Cardiac muscle cell (in vitro differentiated cells and primary cell): ENCODE measurements at places on chromosomes 1 and 21.

GRCh38 chr21:41954654-41955499, 1.1 kb upstream of the C2CD2 start:
- H3K27ac ChIP-seq: no peak overlapping the region
- peaks cover 16% of the 10 kb centered on the region for H3K4me1 ChIP-seq
- no peak for DNase-seq
- peaks cover 7% of the 10 kb centered on the region for H3K27me3 ChIP-seq

DNA sequence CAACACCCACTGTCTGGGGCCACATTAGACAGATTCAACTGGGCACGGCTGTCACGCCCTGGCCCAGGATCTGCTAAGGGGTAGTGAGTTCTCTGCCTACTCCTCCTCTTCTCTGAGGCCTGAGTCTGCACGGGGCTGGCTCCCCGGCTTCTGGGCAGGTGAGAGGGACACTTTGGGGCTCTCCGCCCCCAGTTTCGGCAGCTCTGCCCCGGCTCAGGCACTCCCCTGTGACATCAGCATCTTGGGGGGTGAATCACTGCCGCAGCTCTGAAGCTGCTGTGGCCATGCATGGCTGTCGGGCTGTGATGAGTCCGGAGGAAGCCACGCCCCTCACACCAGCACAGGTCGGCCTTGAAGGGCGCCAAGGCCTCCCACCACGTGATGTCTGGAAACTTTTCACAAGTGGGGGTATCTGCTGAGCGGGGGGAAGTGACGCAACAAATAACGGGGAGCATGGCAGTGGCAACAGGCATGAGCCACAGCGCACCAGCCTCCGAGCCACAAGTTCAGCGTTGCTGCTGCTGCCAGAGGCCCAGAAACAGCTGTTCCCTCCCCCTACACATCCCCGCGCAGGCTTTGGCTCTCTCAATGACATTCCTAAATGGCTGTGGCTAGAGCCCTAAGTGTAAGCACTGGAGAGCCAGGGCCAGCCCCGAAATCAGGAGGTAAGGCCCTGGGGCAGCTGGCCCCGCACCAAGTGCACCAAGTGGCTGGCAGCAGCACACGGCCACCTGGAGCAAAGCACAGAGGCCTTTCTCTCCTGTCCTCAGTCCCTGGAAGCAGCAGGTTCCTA, 26.3 kb downstream of the ZBTB17 start:
- H3K36me3 ChIP-seq: peaks cover under 1% of the 10 kb centered on the region
- H3K4me3 ChIP-seq: no peak overlapping the region
- H3K4me1 ChIP-seq: peaks cover 56% of the 10 kb centered on the region
- DNase-seq: peak; percentile 56
- peak overlapping the region; percentile 70 for H3K27ac ChIP-seq
- H3K27me3 ChIP-seq: no peaks in the 10 kb centered on the region

- no peak overlapping the region for H3K4me3 ChIP-seq
- no peaks in the 10 kb centered on the region for H3K4me1 ChIP-seq
- H3K27me3 ChIP-seq: no peaks in the 10 kb centered on the region
- H3K36me3 ChIP-seq: peaks cover 4% of the 10 kb centered on the region
Observed at GRCh38 chr21:26055841-26056264, 114.7 kb downstream of the APP start.

GRCh38 chr1:5686925-5687706, 305.1 kb downstream of the NPHP4 start:
- H3K4me1 ChIP-seq: no peaks in the 10 kb centered on the region
- DNase-seq: no peak
- no peak overlapping the region for H3K4me3 ChIP-seq
- H3K27me3 ChIP-seq: no peaks in the 10 kb centered on the region
- H3K36me3 ChIP-seq: no peaks in the 10 kb centered on the region

GRCh38 chr21:41220208-41220733, 52.3 kb downstream of the BACE2 start:
- no peaks in the 10 kb centered on the region for H3K4me1 ChIP-seq
- H3K27ac ChIP-seq: no peak overlapping the region
- no peaks in the 10 kb centered on the region for H3K36me3 ChIP-seq
- H3K4me3 ChIP-seq: no peak overlapping the region
- DNase-seq: no peak

DNA sequence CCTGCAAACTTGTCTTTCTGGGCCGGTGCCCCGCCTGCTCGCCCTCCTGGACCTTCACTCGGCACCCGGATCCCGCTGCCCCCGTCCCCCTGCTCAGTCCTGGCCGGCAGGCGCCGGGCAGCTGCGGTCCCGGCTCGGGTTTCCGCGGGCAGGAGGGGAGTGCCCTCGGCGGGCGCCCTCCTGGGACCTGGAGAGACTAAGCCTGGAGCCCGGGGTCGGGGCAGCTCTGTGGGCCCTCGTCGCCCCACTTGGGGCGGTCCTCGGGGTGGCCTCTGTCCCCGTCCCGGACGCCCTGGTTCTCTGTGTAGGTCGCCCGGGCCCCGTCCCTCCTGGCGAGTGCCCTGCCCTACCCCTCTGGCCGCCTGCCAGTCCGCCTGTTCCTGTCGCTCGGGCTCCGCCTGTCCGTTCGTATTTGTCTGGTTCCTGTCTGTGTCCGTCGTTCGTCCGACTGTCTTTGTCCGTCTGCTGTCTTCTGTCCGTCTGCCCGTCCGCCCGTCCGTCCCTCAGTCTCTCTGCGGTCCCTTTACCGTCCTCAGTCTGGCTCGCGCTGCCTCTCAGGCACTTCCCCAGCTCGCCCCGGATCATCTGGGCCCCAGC, 490 bp downstream of the SERINC2 start:
- no peak overlapping the region for H3K27ac ChIP-seq
- peak; percentile 56 for DNase-seq
- H3K36me3 ChIP-seq: no peaks in the 10 kb centered on the region
- H3K4me3 ChIP-seq: peak overlapping the region; percentile 94

DNA sequence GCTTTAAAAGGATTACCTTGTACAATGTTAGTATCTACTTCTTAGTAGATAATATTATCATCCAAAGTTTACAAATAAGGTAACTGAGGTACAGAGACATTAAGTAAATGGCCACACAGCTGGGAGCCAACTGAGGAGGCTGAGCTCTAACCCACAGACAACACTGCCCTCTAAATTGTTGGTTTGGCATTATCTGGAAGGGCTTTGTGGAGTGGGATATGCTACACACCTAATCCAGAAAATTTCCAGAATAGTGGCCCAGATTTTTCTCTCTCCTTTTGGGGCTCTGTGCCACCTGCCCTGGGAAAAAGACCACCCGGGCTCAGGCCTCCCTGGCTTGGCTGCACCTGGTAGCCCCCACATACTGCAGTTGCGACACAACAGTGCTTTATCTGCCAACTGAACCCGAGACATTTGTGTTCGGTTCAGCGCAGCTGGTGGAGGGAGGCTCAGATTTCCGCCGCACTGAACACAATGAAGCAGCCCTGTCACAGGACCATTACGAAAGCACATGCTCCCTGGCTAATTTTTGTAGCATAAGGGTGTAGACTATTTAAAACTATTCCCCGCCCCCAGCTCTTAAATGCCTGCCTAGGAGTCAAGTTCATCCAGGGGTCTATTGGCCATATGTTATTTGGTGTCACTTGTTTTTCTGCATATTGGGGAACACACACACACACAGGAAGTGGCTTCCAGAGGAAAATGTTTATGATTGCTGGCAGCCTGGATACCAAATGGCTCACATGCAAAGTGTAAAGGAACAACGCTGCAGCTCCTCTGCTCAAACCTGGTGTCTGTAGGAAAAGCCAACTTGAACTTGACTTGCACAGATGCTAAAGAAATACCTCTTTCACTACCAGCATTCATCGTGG, 92.3 kb upstream of the ESRRG start:
- no peaks in the 10 kb centered on the region for H3K36me3 ChIP-seq
- no peaks in the 10 kb centered on the region for H3K27me3 ChIP-seq
- DNase-seq: peak; percentile 41

DNA sequence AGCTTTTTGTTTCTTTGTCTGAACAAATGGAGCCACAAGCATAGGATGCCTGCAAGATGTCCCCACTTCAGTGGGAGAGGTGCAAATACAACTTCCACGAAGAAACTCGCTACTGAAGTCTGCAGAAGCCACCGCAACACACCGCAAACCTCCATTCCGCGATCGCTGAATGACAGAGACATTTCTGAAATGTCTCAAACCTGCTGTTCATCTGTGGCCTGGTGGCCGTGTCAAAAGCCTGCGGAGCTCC, 1.0 kb downstream of the TP53BP2 start:
- H3K4me1 ChIP-seq: peaks cover 36% of the 10 kb centered on the region
- DNase-seq: peak; percentile 16
- peak overlapping the region; percentile 98 for H3K27ac ChIP-seq
- no peaks in the 10 kb centered on the region for H3K27me3 ChIP-seq

- H3K27ac ChIP-seq: no peak overlapping the region
- H3K36me3 ChIP-seq: no peaks in the 10 kb centered on the region
- H3K4me3 ChIP-seq: no peak overlapping the region
Observed at GRCh38 chr21:42642219-42642745, 11.1 kb upstream of the PDE9A start.

GRCh38 chr1:63784083-63784482, 10.3 kb downstream of the ROR1 start:
- peak overlapping the region; percentile 10 for H3K27ac ChIP-seq
- DNase-seq: no peak
- no peak overlapping the region for H3K4me3 ChIP-seq

DNA sequence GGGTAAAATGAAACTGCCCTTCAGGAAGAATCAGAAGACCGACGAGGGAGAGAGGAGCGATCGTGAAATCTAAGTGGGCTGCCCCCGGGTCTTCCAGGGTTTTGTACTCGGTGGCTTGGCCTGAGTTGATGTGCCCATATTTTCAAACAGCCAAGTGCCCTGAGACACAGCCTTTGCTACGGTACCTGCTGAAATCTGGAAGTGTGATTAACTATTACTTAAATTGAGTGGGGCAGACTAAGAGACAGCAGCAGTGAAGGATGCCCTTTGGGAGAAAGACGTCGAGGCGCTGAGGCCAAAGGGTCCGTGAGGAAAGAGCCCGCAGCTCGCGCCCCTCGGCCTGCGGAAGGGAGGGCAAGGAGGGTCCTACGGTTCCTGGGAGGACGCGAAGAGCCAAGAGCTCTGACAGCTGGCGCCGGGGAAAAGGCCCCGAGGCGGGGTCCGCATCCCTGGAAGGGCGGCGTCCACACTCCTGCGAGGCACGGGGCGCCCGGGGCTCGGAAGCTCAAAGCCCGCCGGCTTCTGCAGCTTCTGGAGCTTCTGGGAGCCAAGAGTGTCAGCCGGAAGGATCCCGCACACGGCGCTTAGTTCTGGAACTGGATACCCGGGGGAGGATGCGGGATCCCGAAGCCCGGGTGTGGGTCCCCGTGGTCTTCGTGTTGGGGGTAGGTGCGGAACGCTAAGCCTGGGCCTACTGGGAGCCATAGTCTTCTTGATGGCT, 15.4 kb upstream of the RNU1-4 start:
- no peaks in the 10 kb centered on the region for H3K36me3 ChIP-seq
- no peak overlapping the region for H3K4me3 ChIP-seq
- peaks cover 7% of the 10 kb centered on the region for H3K4me1 ChIP-seq
- DNase-seq: no peak
- peak overlapping the region; percentile 14 for H3K27ac ChIP-seq
- H3K27me3 ChIP-seq: no peaks in the 10 kb centered on the region

- peaks cover 45% of the 10 kb centered on the region for H3K4me1 ChIP-seq
- DNase-seq: no peak
- H3K27ac ChIP-seq: no peak overlapping the region
- H3K36me3 ChIP-seq: no peaks in the 10 kb centered on the region
- H3K27me3 ChIP-seq: no peaks in the 10 kb centered on the region
Observed at GRCh38 chr1:172477741-172478140, 33.9 kb upstream of the PIGC start.

DNA sequence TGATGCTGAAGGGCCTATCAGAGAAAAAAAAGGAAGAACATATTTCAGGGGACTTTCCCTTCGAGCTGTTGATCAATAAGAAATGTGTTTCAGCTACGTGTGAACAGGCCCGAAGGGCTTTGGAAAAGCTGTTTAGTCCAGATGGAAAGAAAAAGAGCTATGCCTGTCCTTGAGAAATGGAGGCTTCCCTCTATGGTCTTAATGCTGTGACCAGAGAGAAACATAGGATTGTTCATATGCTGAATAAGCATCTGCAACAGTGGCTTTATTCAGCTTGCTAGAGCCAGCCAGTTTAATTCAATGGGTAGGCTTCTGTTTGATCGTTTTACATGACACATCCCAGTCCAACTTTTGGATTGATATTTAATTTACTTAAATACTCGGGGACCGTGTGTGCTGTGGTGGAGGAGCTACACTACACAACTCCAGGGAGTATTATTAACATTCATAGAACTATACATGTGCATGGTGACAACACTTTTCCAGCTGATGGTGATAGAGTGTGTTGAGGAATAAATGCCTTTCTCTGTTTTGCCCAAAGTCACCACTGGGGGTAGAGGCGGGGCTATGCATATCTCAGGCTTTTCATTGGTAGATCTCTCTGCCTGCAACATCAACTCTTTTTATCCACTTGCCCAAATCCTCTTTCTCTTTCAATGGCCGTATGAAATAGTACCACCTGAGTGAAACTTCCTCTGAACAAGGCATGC, 106.7 kb upstream of the C8B start:
- H3K27me3 ChIP-seq: no peaks in the 10 kb centered on the region
- no peak for DNase-seq
- no peak overlapping the region for H3K4me3 ChIP-seq

GRCh38 chr1:38444311-38444710, 397.7 kb upstream of the POU3F1 start:
- H3K4me3 ChIP-seq: no peak overlapping the region
- no peaks in the 10 kb centered on the region for H3K36me3 ChIP-seq
- H3K4me1 ChIP-seq: no peaks in the 10 kb centered on the region
- H3K27me3 ChIP-seq: no peaks in the 10 kb centered on the region
- no peak for DNase-seq
